Mesothelial cell of epicardium (in vitro differentiated cells): ENCODE measurements at places on chromosomes 13 and 19. TPM values are rescaled to one million over a fixed set of nuclear protein-coding genes. Genes with fewer than 3 reads are reported as not detected.
A peak's percentile ranks its signal among the peaks of the same experiment; 100 is the strongest.

Gene SIGLEC8
- total RNA-seq, result not detected in 3 replicates

Gene KCNJ14
- total RNA-seq, result 2.7 to 2.8 TPM (median 2.8 TPM) in 3 replicates

Gene ZIK1
- 15.4 to 17.1 TPM (median 16.7 TPM) in 3 replicates for total RNA-seq

Gene FUT6
- 0.32 TPM in 1 of 3 replicates, not detected in the others for total RNA-seq

Gene DCUN1D2
- 34.8 to 43.3 TPM (median 40.2 TPM) in 3 replicates for total RNA-seq

Gene TIMM44
- total RNA-seq, result 76.3 to 80.7 TPM (median 78.3 TPM) in 3 replicates

Gene ZNF441
- total RNA-seq, result 8.0 to 9.6 TPM (median 8.7 TPM) in 3 replicates

DNA sequence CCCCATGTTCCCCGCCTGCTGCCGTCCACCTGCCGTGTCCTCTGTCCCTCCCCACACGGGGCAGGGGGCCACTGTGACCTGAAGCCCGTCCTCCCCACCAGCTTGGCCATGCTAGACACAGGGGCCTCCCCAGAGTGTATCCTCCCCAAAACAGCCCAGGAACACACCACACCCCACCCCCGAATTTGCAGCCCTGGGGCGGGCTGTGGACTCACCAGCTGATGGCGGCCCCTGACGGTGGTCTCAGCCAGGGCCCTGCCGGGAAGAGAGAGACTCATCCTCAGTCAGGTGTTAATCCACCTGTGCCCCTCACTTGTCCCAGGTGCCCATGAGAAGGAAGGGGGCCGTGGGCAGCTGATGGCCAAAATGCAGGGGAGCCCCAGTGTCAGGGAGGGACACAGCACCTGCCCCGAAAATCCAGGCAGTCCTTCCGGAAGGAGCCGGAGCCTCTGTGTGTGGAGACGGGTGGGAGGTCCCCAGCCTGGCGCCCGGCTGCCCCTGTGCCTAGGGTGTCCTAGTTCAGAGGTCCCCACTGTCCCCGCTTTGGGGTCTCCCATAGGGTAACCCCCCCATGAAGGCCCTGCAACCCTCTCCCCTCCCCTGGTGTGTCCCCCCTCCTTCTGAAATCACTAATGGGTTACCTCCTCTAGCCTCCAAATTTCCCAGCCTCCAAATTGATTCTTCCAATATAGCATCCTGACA is 39.3 kb upstream of the TCF3 start:
- no peak for DNase-seq

DNA sequence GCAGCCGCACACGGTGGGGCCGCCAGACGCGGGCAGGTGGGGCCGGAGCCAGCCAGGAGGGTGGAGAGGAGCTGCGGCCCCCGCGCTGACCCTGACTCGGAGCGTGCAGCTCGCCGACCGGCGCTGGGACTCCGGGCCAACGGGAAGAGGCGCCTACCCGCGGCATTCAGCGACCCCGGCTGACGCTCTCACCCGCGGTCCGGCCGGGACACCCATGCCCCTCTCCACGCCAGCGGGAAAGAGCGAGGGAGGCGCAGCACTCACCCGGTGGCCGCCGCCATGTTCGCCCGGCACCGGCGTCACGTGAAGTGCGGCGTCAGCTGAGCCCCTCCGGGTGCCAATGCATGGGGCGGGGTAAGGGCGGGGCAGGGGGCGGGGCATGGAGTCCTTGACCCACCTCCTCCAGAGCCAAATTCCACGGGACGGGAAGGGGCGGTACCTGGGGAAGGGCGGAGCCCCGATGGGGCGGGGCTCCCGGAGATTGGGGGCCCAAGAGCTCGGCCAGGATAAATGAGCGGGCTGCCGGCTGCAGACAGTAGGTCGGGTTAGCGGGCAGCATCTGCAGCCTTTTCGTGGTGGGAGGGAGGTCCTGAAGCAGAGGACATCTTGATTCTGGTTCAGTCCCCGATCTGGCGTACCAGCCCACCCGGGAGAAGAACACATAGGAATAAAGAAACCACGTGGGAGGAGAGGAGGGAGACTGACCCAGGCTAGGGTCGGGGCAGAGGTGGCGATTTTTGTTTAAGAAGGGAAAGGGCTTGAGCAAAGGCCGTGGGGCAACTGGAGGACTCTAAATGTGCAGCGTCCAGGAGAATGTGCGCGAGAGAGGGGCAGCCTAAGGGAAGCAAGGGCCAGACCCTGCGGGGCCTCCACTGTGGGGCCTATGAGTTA is at the start of gene PEPD:
Gene PEPD, minus strand, starts transcription at position 312 of the 891 bp plus-strand sequence. Its CDS starts 31 bp downstream, at position 281.
- DNase-seq, result peak; percentile 79

- no peak for DNase-seq
Measured at GRCh38 chr13:110881839-110882627, 32.8 kb downstream of the ANKRD10 start.

GRCh38 chr13:86839221-86839620 is 832.0 kb upstream of the SLITRK5 start:
- DNase-seq, result no peak

GRCh38 chr19:2768365-2769132 is 14.5 kb downstream of the SGTA start:
- no peak for DNase-seq

DNA sequence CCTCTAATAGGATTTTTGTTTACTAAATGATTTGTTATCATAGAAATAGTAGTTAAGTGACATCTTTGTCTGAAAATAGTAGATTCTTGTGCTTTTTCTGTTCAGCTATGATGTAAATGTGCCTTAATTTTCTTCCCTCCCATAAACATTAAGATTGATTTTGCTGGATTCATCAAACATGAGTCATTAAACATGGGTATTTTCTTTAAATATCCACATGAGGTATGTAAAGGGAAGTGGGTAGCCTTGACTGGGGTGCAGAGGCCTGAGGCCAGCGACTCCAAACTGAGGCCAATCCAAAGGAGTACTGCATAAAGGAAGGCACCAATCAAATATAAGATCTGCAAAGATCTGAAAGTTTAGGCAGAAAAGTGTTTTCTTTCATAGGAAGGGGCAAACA is 3.7 kb downstream of the ZNF136 start:
- no peak for DNase-seq

- DNase-seq, result no peak
Measured at GRCh38 chr13:96988441-96988840, 5.8 kb downstream of the OXGR1 start.

DNA sequence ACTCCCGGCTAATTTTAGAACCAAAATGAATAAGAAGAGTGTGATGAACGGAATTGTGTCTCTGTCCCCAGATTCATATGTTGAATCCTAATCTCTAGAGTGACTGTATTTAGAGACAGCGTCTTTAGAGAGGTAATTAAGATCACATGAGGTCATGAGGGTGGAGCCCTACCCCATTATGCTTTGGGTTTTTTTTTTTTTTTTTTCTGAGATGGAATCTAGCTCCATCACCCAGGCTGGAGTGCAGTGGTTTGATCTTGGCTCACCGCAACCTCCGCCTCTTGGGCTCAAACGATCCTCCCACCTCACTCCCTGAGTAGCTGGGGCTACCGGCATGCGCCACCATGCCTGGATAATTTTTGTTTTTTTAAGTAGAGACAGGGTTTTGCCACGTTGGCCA is 27.9 kb downstream of the FBXO27 start:
- DNase-seq, result no peak
